ENCODE measurements at places on chromosomes 12 and 14. TPM values are rescaled to one million over a fixed set of nuclear protein-coding genes. Genes with fewer than 3 reads are reported as not detected.

CLEC4C gene
- total RNA-seq, result not detected

LMBR1L gene
- 47.9 TPM for total RNA-seq

IL26 gene
- not detected for total RNA-seq

VPS29 gene
- total RNA-seq, result 88.3 TPM

GARIN6 gene
- total RNA-seq, result not detected

EIF2B2 gene
- total RNA-seq, result 49.6 TPM

HOXC12 gene
- under 0.01 TPM for total RNA-seq

ENDOU gene
- total RNA-seq, result not detected

KRT78 gene
- total RNA-seq, result not detected

SSPN gene
- 11.6 TPM for total RNA-seq

OR4E2 gene
- not detected for total RNA-seq

MPHOSPH9 gene
- 61.3 TPM for total RNA-seq

GPR84 gene
- not detected for total RNA-seq

CPM gene
- total RNA-seq, result 23.3 TPM

LRRK2 gene
- 1.3 TPM for total RNA-seq

TMCC3 gene
- 1.6 TPM for total RNA-seq

FAM177A1 gene
- total RNA-seq, result 43.6 TPM

HPD gene
- total RNA-seq, result not detected

FITM1 gene
- total RNA-seq, result not detected

FAM222A gene
- 0.43 TPM for total RNA-seq

ARID4A gene
- total RNA-seq, result 11.9 TPM

KRT3 gene
- total RNA-seq, result not detected

TSPAN11 gene
- 0.32 TPM for total RNA-seq

KRT83 gene
- total RNA-seq, result not detected

PSMC1 gene
- 88.3 TPM for total RNA-seq

BATF gene
- total RNA-seq, result not detected

RECQL gene
- total RNA-seq, result 95.9 TPM

NT5DC3 gene
- 22.9 TPM for total RNA-seq

GPD1 gene
- under 0.01 TPM for total RNA-seq

RPGRIP1 gene
- total RNA-seq, result not detected

CD69 gene
- total RNA-seq, result not detected

GXYLT1 gene
- total RNA-seq, result 11.0 TPM

GDF3 gene
- not detected for total RNA-seq

TMEM253 gene
- not detected for total RNA-seq

DBX2 gene
- not detected for total RNA-seq

GPR65 gene
- 0.32 TPM for total RNA-seq

MYH6 gene
- total RNA-seq, result not detected

FOXG1 gene
- not detected for total RNA-seq

GYS2 gene
- total RNA-seq, result not detected

MYF5 gene
- total RNA-seq, result not detected

KSR2 gene
- total RNA-seq, result not detected

TPI1 gene
- total RNA-seq, result 620 TPM

RGS6 gene
- not detected for total RNA-seq

INHBE gene
- 1.7 TPM for total RNA-seq

TAS2R20 gene
- total RNA-seq, result 5.5 TPM

HECTD4 gene
- 37.1 TPM for total RNA-seq

RERGL gene
- total RNA-seq, result 0.32 TPM

IFNG-AS1 gene
- not detected for total RNA-seq

Data from fibroblast of villous mesenchyme (primary cell).